ENCODE measurements at places on chromosomes 3 and 15.
A peak's percentile ranks its signal among the peaks of the same experiment; 100 is the strongest.

DNA sequence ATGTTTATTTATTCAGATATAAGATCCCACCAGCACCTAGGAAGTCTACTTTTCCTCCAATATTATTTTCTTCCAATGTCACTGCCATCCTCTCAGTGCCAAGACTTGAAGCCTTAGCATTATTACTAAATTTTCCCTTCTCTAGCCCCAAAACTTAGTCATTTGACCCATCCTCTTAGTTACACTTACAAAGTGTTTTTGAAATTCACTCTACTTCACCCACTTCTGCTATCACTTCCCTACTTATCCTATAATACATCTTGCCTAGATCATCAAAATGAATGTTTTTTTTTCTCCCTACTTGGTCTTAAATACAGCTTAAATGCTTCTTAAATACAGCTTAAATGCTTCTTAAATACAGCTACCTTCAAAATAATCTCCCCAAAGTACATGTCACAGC is 376.6 kb downstream of the RSL24D1 start:
- DNase-seq: no peak

DNA sequence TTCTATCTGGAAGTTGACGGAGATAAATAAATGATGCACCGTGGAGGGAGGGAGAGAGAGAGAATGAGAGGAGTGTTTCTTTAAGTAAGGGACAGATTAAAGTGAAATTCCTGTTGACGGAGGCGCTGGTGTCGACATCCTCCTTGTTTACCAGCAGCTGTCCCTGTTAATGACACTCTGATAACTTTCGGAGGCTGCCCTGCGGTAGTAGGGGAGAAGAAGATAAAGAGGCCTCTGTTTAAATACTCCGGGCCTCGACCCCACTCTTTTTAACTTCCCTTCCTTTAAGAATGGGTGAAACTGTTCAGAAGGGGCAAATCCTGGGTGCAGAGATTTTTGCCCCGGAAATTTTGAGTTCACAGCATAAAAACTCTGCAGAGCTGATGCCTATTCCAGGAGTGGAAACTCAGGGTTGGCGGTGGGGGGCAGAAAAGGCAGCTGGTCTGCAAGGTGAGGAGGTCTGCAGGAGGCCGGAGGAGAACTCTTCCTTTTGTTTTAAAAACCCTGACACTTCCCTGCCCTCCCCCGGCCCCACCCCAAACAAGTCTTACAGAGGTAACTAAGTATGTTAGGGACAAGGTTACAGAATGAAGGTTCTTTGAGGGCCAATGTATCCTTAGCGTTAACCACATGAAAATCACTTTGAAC is 276.6 kb upstream of the NR2F2 start:
- no peak for DNase-seq

- no peak for DNase-seq
Measured at GRCh38 chr3:190130037-190130436, 9.3 kb upstream of the P3H2 start.

GRCh38 chr3:36124118-36124796 is 256.0 kb upstream of the STAC start:
- DNase-seq: no peak

DNA sequence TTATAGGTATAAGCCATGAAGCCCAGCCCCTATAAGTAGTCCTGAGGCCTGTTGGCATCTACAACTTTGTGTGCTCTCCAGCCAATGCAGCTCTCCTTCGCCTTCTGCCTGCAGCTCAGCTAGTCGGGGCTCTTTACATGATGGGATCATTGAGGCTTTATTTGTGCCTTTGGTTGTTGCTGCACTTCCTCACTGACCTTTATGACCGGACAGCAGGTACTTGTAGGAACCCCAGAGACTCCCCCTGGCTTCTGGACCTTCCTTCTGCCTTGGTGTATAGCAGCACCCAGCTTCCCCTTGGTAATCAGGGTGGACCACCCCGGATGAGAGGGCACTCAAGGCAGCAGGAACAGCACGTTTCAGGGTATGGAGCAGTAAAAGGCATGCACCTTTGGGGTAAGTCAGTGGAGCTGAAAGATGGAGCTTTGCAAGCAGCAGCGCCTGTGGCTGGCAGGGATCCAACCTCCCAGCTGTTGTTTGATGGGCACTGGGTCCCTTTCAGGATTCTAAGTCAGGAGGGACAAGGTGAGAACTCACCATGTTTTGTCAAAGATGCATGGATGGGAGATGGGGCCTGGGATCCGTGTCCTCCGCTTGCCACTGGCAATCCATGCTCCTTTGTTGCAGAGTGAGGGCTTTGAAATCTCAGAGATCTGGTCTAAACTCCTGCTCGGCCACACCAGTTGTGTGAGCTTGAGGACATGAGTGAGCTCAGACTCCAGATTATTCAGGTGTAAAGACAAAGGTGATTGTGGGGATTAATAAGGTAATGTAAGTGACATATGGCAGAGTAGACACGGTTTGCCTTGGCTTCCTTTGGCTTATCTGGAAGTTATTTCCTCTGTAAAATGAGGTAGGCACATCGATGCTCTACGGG is 65.1 kb upstream of the KLF13 start:
- no peak for DNase-seq

- DNase-seq: no peak
Measured at GRCh38 chr3:146466604-146467003, 2.8 kb downstream of the PLSCR2 start.

DNA sequence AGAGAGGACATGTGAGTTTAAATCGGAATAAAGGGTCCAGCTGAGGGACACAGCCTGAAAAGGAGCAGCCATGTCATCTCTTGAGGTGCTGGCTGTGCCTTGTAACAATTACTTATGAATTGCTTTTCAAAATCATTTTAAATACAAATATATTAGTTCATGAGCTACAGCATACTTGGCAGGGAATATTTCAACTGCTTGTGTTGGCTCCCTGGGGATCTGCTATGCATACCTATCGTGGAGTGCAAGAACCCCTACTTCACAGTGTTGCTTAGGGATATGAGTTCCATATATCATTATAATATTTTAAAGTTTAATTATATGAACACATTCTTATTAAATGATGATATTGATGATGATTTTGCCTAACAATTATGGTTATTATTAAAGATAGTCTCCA is 19.1 kb upstream of the P2RY14 start:
- no peak for DNase-seq

GRCh38 chr15:95429345-95429744 is 901.2 kb upstream of the NR2F2 start:
- DNase-seq: no peak

GRCh38 chr3:197613199-197613598 is 57.4 kb upstream of the BDH1 start:
- DNase-seq: peak; percentile 34

DNA sequence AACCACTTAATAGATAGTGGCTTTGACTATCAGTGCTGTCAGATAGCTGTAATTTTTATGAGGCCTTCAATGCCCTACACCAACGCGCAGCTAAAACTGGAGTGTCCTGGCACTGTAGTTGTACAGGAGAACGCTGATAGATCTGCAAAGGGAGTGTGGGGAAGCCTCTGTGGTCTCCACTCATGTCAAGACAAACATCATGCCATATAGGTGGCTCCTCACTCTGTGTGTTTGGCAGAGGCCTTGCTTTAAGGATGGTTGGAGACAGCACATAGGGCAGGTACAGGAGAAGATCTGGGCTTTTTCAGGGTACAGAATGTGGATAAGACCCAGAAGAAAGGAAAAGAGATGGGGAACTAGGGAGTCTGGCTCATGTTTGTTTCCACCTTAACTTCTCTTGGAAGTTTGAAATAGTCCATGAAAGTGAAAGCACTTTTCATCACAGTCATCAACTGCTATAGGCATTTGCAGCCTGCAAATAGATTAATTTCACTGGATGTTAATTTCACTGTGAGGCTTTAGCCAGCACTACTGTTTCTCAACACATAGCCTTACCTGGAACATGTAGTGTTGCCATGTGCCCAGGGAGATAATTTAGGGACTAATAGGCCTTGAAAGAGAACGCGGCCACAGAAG is 425.8 kb upstream of the TBL1XR1 start:
- DNase-seq: no peak

- no peak for DNase-seq
Measured at GRCh38 chr3:149486726-149487125, 12.2 kb downstream of the TM4SF4 start.

DNA sequence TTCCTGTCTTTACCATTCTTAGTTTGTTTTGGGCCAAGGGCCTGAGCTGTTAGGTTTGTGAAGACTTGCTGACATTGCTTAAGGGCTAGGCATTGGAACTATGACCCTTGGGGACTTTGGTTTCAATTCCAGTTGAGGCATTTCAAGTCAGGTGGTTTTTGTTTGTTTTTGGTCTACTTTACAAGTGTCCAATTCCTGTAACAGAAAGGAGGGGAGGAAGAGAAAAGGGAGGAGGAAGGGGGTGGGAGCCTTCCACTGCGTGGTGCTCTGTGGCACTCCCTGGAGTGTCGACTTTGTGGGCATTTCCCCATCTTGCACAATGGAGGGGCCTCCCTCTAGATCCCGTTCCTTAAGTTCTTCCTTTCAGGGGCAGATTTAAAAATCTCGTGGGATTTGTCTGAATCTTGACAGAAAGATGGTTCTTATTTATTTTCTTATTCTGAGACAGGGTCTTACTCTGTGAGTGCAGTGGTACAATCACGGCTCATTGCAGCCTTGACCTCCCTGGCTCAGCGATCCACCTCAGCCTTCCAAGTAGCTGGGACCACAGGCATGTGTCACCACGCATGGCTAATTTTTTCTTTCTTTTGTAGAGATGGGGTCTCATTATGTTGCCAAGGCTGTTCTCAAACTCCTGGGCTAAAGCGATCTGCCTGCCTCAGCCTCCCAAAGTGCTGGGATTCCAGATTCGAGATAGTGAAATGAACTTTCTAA is 59.5 kb upstream of the RYK start:
- DNase-seq: no peak

DNA sequence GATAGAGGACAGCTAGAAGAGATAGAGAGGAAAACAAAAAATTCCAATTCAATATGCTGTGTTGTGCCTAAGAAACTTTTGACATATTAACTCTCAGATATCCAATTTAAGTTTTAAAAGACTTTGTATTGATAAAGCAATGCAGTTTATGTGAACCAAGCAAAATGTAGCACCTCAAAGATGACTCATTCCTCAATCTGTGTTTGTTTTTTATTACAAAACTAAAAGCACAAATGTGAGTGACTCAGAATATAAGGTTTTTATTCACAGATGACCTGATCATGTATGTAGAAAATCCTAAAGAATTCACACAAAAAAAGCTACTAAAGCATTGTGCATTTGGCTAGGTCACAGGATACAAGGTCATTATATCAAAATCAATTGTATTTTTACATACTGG is 11.1 kb downstream of the HCLS1 start:
- DNase-seq: no peak

- no peak for DNase-seq
Measured at GRCh38 chr3:13134879-13135206, 61.6 kb upstream of the IQSEC1 start.

GRCh38 chr15:64500695-64501395 is 40.5 kb downstream of the ZNF609 start:
- DNase-seq: no peak

DNA sequence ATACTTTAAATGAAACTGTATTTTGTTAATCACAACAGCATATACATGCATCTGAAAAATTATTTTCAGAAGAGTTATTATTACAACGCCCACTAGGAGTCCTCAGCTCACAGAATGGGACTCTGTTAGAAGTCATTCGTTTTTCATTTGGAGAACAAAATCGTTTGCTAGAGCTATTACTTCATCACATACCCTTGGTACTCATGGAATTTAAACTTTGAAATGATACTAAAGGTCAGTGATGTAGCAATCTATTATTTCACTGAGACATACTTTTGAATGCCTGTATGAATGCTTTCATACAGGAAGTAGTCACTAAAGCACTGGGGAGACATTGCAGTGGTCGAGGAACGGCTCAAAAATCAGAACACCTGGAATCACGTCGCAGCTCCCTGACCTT is 198.1 kb downstream of the MBNL1 start:
- peak; percentile 58 for DNase-seq

GRCh38 chr3:80261082-80261481 is 493.3 kb upstream of the ROBO1 start:
- DNase-seq: no peak

DNA sequence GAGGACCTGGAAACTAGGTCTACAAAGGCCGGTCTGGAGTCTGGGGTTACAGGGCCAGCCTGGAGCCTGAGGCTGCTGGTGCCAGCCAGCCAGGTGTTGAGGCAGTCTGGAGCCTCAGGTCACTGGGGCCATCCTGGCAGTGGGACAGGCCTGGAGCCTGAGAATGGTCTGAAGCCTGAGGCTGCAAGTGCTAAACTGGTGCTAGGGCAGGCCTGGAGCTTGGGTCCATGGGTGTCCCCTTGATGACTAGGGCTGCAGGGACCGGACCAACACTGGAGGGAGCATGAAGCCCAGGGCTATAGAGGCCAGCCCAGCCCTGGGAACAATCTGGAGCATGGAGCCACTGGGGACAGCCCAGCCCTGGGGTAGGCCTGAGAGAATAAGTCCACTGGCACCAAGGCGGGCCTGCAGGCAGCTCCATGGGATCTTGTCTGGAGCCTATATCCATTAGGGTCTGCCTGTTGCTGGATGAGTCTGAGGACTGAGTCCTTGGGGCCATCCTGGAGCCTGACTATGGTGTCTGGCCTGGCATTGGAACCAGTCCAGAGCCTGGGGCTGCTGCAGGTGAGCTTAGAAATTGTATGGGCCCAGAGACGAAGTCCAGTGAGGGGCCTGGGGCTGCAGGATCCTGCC is 101.9 kb downstream of the GLDN start:
- DNase-seq: no peak

GRCh38 chr15:70763950-70764730 is 782 bp upstream of the UACA start:
- DNase-seq: no peak

DNA sequence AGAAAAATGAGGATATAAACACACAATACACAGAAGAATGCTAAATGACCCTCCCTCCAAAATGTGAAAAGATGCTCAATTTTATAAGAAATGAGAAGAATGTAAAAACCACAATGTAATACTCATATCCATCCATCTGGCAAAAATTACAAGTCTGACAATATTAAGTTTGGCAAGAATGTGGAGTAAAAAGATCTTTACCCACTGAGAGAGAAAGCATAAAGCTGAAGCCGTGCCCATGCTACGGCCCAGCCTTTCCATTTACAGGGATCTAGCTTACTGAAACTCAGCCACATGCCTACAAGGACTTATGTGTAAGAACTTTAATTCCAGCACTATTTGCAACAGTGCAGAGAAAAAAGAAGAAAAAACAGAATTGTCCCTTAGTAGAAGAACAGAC is 42.9 kb downstream of the ATP13A3 start:
- no peak for DNase-seq

DNA sequence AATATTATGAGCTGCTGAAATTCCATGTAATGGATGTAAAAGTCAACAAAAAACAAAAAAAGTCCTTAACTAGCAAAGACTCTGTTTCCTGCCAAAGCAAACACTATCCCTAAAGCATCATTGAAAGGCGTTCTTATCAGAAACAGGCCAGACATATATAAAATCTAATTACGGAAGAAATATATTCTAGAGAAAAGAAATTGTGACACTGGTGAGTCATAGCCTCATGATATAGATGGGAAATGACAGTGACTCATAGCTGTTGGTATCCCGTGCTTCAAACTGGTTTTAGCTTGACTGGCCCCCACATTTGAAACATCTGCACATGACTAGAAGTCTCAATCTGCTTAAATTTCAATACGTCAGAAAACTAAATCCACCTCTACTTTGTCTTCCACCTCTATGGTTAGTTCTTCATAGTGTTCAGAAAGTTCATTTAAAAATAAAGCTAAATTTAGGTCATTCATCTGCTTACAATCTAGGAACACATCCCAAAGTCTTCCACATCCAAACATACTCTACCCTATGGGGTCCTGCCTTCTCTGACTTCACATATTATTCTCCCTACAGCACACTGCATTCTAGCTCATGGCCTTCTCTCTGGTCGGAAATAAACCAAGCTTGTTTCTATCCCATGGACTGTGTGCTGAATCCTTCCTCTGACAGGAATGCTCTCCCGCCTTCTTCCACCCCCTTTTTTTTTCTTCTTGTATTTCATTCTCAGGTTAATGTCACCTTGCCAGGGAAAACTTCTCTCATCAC is 456.3 kb upstream of the ARRDC4 start:
- DNase-seq: peak; percentile 37

Measured in CD4-positive, alpha-beta T cell treated with Interleukin-4 for 1 hour (primary cell).